ENCODE measurements at places on chromosomes 4 and X.

- no peak for DNase-seq
Measured at GRCh38 chrX:96710031-96710430, 25.4 kb downstream of the DIAPH2 start.

- no peak for DNase-seq
Measured at GRCh38 chr4:36013206-36013605, 231.1 kb downstream of the ARAP2 start.

DNA sequence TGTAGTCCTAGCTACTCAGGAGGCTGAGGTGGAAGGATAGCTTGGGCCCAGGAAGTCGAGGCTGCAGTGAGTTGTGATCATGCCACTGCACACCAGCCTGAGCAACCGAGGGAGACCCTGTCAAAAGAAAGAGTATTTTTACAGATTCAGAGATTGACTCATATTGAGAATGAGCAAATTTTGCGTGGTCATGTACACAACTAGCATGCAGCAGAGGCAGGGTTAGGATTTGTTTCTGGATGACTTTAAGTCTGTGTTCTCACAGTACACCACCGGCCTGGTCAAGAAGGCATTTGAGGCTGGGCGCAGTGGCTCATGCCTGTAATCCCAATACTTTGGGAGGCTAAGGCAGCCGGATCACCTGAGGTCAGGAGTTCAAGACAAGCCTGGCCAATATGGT is 44.8 kb upstream of the CBR4 start:
- DNase-seq: no peak

- DNase-seq: no peak
Measured at GRCh38 chr4:2289311-2289954, 27.5 kb upstream of the MXD4 start.

DNA sequence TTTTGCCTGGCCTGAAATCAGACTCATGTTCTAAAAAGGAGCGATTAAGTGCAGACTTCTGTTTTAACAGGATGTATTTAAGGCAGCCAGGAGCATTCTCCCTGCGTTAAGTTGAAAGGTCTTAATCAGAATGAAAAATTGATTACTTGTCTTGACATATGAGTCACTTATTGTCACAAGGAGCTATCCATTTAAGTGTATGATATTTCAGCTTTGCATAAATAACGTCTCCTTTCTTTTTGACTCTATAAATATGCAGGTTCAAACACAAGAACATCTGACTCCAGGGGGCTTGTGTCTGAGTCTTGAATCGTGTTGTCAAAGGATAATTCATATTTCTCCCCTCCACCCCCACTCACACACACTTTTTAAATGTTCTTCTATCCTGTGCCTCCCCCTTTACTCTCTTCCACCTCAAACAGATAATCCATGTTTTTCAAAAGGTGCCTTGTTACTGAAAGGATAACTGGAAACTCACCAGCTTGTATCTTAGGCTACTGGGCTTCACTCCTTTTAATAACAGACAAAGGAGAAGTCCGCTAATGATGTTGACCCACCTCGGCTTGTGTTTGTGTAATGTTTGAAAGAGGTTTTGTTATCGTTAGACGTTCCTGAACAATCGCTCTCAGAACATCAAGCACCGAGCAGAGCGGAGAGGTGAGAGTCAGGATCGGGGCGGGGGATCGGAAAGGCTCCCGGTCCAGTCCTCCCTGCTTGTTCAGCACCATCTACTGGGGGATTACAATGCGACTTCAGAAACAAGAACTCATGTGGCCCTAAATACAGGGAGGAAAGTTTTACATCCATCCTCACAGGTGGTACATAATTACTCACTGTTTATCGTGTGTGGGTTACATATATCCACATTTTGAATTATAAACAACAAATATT is 107.5 kb upstream of the RPL34 start:
- peak; percentile 46 for DNase-seq

GRCh38 chr4:22712529-22712928 is 19.8 kb downstream of the GBA3 start:
- no peak for DNase-seq

GRCh38 chr4:7365462-7366179 is 69.1 kb downstream of the PSAPL1 start:
- no peak for DNase-seq

DNA sequence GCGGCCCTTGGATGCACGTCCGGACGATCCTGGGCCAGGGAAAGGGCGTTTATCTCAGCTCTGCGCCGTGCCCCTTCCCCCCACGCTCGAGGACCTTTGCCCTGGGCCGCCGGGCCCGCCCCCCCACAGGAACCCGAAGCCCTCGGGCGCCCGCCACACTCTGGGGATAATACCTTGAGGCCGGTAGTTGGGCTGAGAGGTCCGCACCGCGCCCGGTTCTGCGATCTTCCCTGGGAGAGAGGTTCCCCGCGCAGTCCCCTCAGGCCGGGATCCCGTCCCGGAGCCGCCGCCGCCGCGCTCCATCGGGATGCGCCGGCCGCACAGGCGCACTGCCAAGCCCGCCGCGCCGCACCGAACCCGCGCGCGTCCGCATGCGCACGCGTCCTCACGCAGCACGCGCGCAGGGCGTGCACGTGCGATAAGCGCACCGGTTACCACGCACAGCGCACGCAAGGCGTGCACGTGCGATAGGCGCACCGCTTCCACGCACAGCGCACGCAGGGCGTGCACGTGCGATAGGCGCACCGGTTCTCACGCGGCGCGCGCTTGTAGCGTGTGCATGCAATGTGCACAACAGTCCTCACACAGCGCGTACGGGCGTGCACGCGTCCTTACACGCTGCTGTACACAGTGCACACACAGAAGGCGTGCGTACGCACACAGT is at the start of gene MAP7D2:
Gene MAP7D2, minus strand, starts transcription at position 331 of the 664 bp plus-strand sequence. Its CDS starts 28 bp downstream, at position 303.
- no peak for DNase-seq

DNA sequence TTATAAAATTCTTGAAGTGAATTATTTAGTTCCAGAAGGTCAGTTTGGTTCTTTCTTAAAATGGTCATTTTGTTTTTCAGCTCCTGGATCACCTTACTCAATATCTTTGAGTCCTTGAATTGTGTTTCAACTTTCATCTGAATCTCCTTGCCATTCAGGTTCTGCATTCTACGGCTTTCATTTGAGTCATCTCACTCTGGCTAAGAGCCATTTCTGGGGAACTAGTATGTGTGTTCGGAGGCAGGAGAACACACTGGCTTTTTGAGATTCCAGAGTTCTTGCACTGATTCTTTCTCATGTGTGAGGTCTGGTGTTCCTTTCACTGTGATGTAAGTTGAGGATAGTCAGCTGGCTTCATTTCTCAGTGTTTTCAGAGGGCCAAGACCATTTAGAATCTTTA is 708.4 kb upstream of the FRG1 start:
- DNase-seq: no peak

- DNase-seq: no peak
Measured at GRCh38 chr4:117324851-117325491, 239.6 kb upstream of the TRAM1L1 start.

DNA sequence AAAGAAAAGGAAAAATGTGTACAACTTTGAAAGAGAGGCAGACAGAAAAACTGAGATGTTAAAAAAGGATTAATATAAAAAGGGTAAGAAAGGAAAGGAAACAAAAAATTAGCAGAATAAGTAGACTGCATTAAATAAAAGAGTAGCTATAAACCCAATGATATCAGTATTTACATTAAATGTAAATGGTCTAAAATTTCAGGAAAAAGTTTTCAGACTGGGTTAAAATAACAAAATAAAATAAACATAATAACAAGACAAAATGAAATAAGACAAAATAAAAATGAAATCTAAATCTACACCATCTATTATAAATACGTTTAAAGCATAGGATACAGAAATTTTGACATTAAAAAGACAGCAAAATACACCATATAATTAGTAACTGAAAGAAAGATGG is 199.0 kb downstream of the HTR2C start:
- DNase-seq: no peak

DNA sequence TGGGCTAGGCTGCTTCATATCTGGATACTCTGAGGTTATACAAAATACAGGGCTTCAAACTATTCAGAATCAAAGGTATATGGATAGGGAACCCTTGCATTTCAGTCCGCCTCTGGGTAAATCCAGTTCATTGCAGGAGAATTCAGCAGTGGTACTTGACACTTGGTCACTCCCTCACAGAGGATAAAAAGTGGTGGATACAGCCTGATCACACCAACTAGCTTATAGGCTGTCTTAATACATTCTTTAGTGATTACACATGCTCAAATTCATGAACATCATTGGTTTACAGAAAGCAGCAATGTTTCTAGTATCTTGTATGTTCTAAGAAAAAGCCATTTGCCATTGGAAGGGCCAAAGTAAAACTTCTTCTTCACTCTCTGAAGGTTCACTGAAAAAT is 104.8 kb upstream of the PDE5A start:
- no peak for DNase-seq

DNA sequence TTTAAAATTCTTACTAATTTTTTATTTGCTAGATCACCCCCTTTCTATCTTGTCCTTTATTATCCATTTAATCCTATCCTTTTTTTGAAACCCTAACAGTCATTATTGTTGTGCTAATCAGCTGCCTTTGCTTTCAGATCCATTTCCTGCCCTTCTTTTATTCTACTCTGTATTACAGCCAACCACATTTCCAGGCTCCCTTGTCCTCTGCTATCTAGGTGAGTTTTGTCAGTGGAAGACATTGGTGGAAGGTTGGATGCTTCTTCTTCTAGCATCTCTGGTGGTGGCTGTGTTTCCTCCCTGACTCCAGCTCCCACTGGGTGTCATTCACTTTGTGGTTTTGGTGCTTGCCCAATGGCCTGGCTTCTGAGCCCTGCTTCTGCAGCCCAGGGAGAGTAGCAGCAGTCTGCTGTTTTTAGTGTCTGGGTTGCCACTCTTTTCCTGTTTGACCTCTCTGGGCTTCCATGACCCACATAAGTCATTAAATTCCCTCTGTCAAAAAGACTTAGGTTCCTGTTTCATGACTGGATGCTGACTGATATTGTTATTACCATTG is 225.2 kb upstream of the PGRMC2 start:
- DNase-seq: no peak

- no peak for DNase-seq
Measured at GRCh38 chrX:10781847-10782530, 161.6 kb upstream of the MID1 start.

GRCh38 chr4:8192748-8193738 is 6.0 kb upstream of the SH3TC1 start:
- no peak for DNase-seq

GRCh38 chrX:23168291-23168690 is 166.4 kb upstream of the PTCHD1 start:
- DNase-seq: no peak
